ENCODE measurements at places on chromosomes 4 and X. TPM values are rescaled to one million over a fixed set of nuclear protein-coding genes. Genes with fewer than 3 reads are reported as not detected.
A peak's percentile ranks its signal among the peaks of the same experiment; 100 is the strongest.

Gene TBC1D1
- 57.3 TPM for total RNA-seq

Gene MAGEA2
- total RNA-seq = not detected

Gene CTPS2
- total RNA-seq = 10.0 TPM

Gene TASL
- total RNA-seq = not detected

- peak; percentile 12 for DNase-seq
Observed at GRCh38 chrX:30039768-30040167, 175.6 kb upstream of the MAGEB2 start.

Gene UGT2A1
- not detected for total RNA-seq

Gene GNRHR
- not detected for total RNA-seq

- DNase-seq = no peak
Observed at GRCh38 chrX:122739770-122740169, 444.3 kb upstream of the GRIA3 start.

Gene TCEAL1
- total RNA-seq = 37.5 TPM

Gene GDPD2
- not detected for total RNA-seq

Gene PDZD4
- 0.26 TPM for total RNA-seq

Gene TECRL
- total RNA-seq = not detected

Gene GLOD5
- total RNA-seq = not detected

DNA sequence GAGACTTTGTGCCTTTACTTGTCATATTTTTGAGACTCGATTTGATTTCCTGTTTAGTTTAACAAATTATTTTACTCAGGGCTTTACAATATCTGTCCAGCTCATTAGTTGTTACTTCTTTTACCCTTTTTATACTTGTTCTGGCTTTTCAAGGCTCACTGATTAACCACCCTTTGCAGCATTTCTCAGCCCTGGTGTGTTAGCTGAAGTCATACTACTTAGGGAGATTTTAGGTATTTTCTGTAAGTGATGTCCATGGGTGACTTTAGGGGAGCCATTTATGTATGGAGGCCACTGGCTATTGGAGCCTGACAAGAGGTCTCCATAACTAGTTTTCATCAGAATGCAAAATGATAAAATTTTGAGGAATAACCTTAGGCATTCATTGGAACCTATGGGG, 147.2 kb downstream of the RPA4 start:
- no peak for DNase-seq

Gene FGFBP1
- not detected for total RNA-seq

DNA sequence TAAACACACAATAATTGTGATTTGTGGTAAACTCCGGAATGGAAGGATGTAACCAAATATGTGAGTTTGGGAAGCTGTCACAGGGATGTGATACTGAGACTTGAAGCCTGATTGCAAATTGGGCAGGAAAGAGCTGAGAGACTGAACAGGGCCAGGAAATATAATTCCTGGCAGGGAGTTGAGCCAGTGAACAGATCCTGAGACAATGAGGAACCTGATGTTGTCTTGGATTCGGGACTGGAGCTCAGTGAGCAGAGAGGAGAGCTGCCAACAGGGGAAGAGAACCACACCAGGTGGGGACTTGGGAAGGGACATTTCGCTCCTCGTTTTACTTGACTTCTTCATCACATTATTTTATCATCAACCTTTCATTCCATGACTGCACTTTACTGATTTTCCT, 386.0 kb downstream of the TLL1 start:
- DNase-seq = no peak

Gene PACRGL
- total RNA-seq = 23.3 TPM

DNA sequence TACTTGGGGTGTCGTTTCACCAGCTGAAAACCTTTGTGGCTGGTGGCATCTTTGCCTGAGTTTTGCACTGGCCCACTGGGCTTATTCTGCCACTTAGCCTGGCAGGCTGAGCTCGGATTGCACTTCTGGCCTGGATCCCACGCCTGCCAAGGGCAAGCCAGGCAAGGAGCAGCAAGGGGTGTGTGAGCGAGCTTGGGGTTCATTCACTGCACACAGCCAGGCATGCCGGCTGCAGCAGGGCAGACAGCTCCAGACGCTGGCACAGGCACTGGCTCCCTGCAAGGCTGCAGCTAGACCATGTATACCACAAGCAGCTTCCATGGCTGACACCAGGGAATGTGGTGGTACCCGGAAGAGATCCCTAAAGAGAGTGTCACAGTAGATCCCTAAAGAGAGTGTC, 476.3 kb downstream of the EPHA5 start:
- no peak for DNase-seq
